ENCODE measurements at places on chromosomes 5 and 9.

GRCh38 chr9:90285946-90286345 is 356.7 kb downstream of the DIRAS2 start:
- DNase-seq = no peak

DNA sequence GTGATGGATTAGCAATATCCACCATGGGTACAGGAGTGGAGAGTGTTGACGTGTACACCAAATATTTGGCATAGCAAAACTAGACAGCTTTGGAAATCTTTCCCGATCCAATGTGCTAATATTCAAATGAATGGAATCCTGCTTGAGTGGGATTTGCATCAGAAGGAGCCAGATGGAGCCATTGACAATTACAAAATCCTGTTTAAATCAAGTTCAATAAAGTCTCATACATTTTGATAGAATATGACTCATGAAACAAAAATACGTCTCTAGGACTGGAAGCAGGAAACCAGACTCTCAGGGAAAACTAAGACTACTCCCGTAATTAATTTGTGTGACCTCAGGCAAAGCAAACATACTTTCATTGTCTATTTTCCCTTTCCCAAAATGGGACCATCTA is 13.0 kb downstream of the TNC start:
- DNase-seq = no peak

DNA sequence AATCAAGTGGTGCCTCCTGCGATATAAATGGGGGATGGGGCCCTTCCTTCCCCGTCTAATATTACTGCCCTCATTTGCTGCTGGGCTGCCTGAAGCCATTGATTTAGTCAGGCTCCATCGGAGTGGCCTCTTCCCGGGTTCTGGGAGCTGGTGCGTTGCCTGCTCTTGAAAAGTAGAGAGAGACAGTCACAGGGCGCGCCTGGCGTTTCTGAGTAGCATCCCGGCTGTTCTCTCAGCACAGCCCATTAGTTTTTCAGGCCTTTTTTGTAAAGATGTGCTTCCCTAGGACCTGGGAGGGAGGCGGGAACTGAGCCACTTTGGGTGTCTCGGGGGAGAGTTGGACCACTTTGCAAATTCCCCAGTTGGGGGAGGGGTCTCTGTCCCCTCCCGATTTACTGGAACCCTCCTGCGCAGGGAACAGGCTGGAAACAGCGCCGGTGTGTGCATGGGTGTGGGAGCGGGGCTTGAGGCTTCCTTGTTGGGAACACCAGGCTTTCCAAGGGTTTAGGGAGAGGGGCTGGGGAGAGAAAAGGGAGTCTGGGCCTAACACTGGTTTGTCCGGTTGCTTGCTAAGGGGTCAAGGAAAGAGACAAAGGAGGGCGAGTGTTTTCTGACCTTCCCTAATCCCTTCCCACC is 4.7 kb downstream of the PRDM6 start:
- DNase-seq = no peak

- DNase-seq = no peak
These were observed 104.1 kb downstream of the DIRAS2 start for GRCh38 chr9:90538566-90538965.

- no peak for DNase-seq
These were observed 38.6 kb upstream of the PSD2 start for GRCh38 chr5:139756971-139757370.

- peak; percentile 41 for DNase-seq
These were observed 998 bp upstream of the FGF18 start for GRCh38 chr5:171418316-171418981.

GRCh38 chr5:92998456-92998855 is 582.6 kb downstream of the NR2F1-AS1 start:
- DNase-seq = no peak

DNA sequence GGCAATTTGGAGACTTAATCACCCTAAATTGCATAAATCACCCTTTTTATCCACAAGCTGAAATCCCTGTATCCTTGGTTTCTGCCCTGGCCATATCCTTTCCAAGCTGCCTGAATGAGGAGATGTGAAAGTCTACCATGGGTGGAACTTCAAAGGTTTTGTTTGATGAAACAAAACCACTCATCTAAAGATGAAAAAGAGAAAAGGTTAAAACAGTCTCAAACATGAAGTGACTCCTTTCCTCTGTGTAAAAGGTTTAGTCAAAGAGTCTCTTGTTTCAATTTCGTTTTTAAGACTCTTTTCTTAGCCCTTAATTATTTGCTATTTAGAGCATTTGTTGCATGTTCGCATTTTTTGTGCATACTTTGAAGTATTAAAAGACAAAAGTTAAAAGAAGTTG is 11.2 kb downstream of the SLC45A2 start:
- no peak for DNase-seq

- no peak for DNase-seq
These were observed 51.4 kb upstream of the DAB2IP start for GRCh38 chr9:121599872-121600585.

DNA sequence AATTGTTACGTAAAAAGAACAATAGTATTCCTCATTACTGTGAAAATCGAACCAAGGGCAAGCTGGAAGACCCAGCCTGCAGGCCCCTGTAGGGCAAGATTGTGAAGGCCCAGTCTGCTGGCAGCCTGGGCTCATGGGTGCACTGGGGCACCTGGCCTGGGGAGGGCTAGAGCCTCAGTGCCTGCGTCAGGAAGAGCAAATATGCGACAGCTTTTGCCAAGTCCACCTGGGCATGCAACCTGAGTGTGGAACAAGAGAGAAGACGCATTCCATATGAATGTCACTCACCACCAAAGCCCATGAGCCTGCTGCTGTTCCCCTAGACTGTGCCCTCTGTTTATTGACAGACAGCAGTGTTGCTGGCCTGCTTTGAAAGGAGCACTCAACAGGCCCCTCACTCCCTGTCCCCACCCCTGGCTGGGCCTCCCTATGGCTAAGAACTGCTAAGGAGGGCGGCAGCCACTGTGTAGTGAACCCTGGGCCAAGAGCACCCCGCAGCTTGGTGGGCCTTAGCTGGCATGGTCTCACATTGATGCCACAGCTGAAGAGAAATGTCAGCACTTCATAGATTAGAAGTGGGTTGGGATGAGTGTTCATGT is 28.2 kb downstream of the PSD2 start:
- no peak for DNase-seq

DNA sequence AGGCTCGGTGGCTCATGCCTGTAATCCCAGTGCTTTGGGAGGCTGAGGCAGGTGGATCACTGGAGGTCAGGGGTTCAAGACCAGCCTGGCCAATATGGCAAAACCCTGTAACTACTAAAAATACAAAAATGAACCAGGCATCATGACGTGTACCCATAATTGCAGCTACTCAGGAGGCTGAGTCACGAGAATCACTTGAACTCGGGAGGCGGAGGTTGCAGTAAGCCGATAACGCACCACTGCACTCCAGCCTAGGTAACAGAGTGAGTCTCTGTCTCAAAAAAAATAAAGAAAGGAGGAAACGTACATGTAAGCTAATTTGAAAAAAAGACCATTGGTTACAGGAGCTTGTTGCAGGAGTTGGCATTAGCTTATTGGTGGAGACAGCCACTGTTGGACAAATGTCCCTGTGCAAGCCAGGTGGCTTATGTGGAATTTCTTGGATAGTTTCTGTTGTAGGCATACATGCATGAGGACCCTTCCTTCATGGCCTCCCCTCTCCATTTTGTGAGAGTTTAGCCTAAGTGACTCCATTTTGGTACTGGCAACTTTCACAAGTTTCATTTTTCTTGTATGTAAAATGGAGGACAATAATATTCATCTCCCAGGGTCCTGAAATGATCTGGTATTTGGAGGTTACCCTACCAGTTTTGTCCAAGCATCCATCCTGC is 16.8 kb upstream of the RAB14 start:
- no peak for DNase-seq

DNA sequence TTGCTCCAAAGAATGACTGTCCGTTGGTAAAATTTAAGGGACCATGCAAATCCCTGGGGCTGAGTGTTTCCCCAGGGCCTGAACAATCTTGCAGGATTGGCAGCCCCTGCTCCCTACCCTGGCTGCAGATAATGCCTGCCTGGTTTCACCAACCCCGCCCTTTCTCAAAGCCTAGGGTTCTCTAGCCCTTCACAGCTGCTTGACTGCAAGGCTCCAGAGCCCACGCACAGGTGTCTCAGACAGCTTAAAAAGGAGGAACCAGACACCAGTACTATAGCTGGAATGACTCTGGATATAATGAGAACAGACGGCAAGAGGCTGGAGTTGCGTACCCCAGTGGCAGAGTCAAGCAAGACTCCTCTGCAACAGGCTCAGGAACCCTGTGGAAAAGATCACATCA is 25.2 kb upstream of the TNIP1 start:
- no peak for DNase-seq

DNA sequence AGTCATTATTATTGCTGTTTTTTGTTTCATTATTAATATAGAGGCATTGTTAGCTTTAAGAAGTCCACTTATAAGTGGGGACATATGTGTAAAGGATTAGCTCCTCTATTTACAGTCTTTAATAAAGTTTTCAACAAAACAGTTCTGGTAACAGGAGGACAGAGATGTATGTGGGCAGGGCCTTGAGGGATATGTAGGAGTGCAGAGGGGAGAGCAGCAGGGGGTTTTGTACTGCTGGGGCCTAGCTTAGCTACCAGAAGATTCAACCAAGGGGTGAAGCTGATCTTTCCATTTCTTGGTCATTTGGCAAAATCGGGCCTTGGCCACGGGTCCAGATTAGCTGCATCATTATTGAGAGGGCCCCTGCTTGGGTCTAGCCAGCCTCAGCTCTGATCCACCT is 89.9 kb downstream of the PPARGC1B start:
- DNase-seq = no peak

DNA sequence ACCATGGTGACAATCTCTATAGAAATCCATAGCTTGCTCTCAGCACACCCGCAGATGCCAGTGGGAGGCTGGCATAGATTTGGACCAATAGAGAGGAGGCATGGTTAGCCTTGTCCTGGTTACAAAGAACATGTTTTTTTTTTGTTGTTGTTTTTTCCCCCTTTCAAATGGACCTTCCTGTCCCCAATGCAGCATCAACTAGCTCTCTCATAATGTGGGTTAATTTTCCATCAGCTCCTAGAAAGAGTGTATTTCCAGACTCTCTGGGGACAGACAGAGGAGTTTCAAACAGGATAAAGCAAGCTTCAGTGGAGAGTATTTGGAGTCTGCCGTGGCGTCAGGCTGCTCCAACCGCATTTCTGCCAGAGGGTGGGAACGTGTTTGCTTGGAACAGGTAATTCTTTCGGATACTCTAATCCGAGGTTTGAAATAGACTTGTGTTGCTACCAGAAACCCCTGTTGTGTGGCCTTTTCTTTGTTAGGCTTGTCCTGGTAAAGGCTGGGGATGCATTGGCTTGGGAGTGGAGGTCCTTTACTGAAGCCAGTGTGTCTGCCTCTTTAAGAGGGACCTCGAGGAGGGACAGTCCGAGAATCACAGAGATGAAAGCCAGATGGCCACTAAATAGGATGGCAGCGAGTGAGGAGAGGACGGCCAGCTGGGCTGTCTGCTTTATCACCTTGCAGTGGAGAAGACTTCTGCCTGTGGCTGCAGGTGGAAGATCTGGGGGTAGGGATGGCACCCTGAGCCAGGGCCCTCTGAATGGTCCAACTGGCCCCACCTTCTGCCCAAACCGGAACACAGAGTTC is 130.5 kb upstream of the CPEB4 start:
- no peak for DNase-seq

DNA sequence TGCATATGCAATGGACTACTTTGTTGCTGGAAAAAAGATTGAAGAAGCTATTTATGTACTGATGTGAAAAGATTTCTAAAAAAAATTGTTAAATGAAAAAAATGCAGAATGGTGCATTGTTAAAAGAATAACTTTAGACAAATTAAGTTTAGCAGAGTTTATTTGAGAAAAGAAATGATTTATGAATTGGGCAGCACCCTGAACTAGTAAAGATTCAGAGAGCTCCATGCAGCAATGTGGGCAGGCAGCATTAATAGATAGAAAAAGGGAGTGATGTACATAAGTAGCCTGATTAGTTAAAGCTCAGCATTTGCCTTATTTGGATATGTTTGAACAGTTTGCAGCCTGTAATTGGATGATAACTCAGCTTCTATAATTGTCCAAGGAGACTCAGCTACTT is 677.9 kb upstream of the SEMA6A start:
- no peak for DNase-seq

DNA sequence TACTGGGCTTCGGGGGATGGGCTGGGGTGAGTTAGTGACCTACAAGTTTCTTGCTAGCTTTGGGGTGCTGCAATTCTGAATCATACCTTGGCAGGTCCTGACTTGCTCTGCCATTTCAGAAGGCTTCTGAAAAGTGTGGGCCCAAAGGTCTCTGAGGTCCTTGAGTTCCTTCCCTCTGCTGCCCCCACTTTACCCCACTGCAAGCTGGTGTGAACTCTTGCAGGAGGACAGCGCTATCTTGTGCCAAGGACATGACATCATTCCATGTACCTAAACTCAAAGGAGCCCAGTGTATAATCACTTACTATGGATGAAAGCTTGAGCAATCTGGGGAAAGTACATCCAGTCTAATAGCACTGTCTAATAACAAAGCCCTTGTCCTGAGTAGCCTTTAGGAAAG is 157.4 kb downstream of the RMI1 start:
- DNase-seq = no peak

GRCh38 chr9:32926911-32927310 is 74.5 kb downstream of the APTX start:
- DNase-seq = no peak

- DNase-seq = no peak
These were observed 46.8 kb downstream of the TNC start for GRCh38 chr9:115071176-115071575.

- DNase-seq = peak; percentile 61
These were observed 1.8 kb upstream of the NTRK2 start for GRCh38 chr9:84667571-84668195.

DNA sequence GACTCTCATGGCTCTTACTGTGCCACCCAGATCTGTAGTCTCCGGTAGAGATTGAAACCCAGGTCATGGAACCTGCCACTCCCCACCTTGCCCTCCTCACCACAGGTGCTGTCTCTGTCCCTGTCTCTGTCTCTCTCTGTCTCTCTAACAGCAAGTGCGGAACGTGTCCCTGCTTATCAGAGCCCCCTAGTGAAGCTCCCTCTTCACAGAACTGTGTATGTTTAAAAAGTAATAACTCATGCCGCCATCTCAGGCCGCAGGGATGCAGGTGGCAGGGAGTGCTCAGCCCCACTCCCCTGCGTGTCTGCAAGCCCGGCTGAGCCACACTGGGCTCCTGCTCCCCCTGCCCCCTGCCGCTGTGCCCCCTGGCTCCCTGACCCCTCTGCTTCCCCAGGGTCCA is 43.8 kb downstream of the UNC5A start:
- no peak for DNase-seq

GRCh38 chr5:143340891-143341685 is 62.4 kb downstream of the NR3C1 start:
- DNase-seq = no peak

Measured in NCI-H2081 (cell line).